ENCODE measurements at places on chromosomes 11 and 22.

GRCh38 chr11:134015556-134015955, 53.3 kb upstream of the JAM3 start:
- no peak for DNase-seq

DNA sequence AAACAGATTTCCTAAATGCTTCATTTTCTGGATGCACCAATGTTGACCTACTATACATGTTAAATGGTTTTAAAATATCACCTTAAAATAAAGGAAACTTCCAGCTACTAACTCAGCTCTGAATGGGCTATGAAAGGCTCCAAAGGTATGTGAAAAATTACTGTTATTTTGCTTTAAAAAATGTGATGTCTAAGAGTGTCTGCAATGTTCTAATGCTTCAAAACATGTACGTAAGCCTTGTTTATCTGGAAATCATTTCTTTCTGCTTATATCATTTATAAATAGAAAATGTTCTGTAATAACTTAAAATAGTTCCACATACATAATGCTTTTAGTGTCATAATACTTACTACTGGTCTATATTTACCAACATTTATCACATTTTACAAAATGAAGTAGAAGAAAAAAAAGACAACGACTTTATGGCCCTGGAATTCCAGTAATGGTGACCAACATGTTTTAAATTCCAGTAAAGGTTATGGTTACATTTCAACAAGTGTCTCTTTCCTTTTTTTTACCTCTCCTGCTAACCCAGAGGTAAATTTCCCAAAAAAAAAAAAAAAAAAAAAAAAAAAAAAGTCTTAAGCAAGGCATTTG, 2.5 kb downstream of the BDNF start:
- DNase-seq: no peak

- no peak for DNase-seq
Measured at GRCh38 chr11:118873804-118874203, 9.9 kb upstream of the CXCR5 start.

- DNase-seq: no peak
Measured at GRCh38 chr11:19467904-19468303, 227.2 kb upstream of the E2F8 start.

DNA sequence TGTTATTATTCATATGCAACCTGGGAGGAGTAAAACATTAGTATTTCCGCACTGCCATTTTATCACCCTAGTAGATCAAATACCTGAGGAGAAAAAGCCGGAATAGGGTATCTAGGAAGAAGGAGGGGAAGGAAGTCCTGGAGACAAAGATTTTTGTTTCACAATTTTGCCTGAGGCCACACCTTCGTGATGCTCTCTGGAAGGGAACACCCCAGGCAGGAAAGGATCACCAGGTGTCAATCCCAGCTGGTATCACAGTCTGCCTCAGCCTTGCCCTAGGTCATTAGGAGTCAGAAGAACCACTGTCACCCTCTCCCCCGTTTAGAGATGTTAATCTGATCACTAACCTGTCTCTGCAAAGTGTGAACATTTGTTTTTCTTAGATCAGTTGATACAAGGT, 35.4 kb upstream of the IGSF9B start:
- no peak for DNase-seq

DNA sequence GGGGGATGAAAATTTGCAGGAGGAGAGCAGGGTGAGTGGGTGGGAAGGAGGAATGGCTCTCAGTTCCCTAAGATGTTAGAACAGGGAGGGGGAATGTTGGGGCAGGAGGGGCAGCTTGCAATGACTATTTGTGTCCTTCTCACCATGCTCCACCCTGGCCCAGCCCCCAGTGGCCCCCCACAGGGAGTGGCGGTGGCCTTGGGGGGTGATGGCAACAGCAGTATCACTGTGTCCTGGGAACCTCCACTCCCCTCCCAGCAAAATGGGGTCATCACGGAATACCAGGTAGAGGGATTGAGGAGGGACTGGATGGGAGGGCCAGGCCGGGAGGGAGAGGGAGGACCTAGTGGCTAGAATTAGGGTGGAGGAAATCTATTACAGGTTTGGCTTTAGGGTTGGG, 10.2 kb downstream of the ROBO3 start:
- no peak for DNase-seq

DNA sequence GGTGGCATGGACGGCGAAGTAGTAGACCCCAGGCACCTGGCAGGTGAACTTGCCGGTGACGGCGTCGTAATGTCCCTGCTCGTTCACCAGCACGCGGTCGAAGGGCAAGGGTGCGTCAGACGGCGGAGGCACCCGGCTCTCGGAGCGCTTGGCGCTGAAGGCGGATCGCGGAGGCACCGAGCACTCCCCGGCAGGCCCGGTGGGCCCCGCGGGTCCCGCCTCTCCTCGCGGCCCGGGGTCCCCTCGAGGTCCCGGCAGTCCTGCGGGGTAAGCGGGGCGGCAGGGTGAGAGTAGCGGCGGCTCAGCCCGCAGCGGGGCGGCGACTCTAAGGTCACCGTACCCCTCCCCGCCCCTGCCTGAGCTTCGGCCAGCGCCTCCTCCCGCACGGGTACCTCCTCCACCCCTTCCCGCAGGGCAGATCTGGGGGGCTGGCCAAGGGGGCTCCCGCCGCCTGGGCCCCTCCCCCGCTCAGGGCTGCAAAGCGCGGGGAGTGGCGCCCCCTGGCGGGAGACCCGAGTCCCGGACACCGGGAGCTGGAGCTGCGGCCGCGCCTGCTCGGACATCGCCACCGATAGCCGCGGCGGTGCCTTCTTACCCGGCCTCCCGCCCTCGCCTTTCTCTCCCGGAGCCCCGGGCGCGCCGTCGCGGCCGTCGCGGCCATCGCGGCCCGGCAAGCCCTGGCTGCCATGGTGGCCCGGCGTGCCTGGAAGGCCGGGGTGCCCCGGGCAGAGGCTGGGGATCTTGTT, 921 bp downstream of the C1QTNF5 start:
- peak; percentile 76 for DNase-seq

GRCh38 chr11:31325160-31325559, 44.4 kb downstream of the DCDC1 start:
- no peak for DNase-seq

All from WERI-Rb-1 (cell line).